Ovary (tissue), 10 donors: ENCODE measurements at places on chromosomes 1 and 21. TPM values are rescaled to one million over a fixed set of nuclear protein-coding genes. Genes with fewer than 3 reads are reported as not detected.

Gene NGF
- polyA plus RNA-seq, result 9.3 TPM

Gene LEPR
- 29.2 TPM for polyA plus RNA-seq

Gene OR10Z1
- not detected for polyA plus RNA-seq

Gene COL6A1
- 112 TPM for polyA plus RNA-seq

Gene LRRC71
- not detected for polyA plus RNA-seq

Gene WNT9A
- polyA plus RNA-seq, result 1.1 TPM

Gene SPRR2E
- polyA plus RNA-seq, result 1.5 TPM

Gene PPM1J
- polyA plus RNA-seq, result 0.78 TPM

DNA sequence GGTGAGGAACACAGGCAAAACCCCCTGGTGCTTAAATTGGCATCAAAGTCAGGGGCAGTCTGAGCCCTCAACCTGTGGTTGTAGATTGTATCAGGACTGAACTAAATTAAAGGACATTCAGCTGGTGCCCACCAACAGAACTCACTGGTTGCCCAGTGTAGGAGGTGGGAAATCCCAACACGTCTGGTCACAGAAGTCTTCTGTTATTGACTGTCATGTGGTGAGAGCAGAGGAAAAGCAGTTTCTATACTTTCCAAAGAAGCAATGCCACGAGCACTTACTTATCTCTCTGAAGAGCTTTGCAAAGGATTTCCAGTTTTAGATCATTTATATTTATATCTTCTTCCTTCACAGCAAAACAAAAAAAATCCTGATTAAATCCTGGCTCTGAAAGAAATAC, 15.0 kb upstream of the ACTA1 start:
- no peak for DNase-seq

GRCh38 chr21:36697851-36698384, 997 bp upstream of the SIM2 start:
- DNase-seq, result no peak

DNA sequence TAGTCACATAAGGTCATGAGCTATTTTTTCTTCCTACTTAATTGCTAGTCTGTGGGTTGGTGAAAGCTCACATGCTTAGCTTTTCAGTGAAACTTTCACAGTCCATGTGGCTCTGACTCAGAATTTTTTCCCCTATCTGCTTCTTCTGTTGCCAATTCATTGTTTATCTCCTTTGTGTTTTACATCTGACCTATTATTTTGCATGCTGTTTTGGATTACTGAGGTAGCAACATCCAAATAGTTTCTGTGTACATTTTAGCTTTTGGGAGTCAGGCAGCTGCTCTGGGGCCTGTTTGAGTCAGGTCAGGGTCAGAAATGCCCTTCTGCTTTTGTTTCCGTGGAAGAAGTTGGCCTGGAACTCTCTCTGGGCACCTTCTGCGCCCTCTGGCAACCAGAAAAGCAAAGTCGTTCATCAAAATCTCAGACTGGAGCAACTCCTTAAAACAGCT, 40.0 kb downstream of the ROR1 start:
- DNase-seq, result no peak

GRCh38 chr1:240888039-240888786, 276.3 kb upstream of the GREM2 start:
- DNase-seq, result no peak

DNA sequence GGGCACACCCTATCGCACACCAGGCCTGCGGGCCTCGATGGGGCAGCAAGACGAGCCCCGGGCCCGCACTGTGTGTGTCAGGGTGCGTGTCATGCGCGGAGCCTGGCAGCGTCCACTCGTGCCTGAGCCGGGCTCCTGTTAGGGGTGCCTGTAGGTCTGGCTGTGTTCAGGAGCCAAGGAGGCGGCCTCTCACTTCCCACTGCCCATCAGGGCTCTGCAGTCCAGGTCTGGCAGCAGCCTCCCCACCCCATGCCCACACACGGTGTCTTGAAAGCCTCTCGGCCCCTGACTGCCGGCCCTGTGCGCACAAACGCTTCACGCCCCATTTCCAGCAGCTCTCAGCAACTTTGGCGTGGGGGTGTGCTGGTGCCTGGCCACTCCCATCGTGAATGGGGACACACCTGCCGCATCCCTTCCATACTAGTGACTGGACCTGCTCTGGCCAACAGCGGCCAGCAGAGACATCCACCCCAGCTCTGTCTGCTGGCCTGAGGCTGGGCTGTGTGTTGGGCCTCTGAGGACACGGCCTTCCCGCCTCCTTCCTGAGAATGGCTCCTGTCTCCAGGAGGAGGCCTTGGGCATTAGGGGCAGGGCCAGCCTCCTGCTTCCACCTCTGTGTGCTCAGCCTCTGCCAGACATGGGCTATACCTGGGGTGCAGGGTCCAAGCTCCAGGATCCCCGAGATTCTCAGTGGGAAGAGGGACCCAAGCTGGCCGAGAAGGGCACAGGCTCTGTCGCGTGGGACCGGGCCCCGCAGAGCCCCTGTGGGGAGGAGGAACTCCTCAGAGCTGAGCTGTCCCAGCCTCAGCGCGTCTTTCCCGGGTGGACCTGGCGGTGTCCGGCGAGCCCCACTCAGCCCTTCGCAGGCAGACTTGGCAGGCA, 41.8 kb upstream of the ACTRT2 start:
- DNase-seq, result no peak

DNA sequence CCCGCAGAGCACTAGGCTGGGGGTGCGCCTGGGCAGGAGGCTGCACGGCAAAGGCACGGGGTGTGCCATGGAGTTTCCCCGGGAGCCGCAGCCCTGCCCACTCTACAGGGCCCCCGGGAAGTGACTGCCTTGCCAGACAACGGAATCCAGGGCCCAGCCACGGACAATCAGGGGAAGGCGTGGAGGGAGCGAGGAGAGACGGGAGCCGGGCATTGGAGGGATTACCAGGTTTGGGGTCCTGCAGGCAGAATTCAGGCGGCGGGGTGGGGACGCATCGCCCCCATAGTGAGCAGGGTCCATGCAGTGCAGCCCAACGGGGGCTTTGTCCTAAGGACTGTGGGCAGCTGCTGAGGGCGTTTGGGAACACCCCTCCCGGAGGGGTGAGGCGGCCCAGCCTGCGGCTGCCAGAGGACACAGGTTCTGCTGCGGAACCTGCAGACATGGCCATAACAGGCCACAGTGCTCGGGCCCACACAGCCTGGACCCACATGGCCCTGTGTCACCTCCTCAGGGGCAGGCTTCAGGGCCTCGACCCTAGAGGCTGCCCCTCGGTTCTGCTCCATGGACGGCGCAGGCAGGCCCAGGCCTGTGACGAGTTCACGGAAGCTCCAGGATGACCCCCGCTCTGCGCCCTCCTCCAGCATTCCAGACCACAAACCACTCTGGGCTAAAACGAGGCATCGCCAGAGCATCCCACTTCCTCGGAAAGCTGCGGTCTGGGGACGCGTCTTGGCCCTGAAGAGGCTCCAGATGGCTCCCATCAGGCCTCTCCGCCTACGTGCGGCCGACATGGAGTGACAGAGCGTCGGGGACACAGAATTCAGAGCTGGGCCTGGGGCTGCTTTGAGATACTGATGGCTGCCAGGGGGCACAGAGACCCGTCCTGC, 54.5 kb downstream of the COL6A1 start:
- DNase-seq, result peak; percentile 80

- DNase-seq, result no peak
These were observed 577.7 kb upstream of the USP24 start for GRCh38 chr1:55792870-55793269.

DNA sequence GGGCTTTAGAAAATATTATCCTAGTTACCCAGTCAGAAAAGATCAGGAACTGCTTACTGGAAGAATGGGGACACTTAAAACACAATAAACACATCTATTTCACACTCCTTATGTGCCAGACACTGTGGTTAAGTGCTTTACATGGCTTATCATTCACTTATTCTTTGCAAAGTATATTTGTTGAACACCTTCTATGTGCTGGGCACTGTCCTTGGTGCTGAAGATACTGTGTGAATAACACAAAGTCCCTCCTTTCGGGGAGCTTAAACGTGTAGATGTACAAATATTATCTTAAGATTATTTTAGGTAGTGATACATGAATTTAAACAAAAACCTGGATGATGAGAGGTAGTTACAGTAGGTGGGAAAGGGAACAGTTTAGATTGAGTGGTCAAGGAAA, 169.3 kb downstream of the ST6GALNAC5 start:
- no peak for DNase-seq

GRCh38 chr1:12014141-12014991, 4.9 kb upstream of the MIIP start:
- DNase-seq, result no peak

DNA sequence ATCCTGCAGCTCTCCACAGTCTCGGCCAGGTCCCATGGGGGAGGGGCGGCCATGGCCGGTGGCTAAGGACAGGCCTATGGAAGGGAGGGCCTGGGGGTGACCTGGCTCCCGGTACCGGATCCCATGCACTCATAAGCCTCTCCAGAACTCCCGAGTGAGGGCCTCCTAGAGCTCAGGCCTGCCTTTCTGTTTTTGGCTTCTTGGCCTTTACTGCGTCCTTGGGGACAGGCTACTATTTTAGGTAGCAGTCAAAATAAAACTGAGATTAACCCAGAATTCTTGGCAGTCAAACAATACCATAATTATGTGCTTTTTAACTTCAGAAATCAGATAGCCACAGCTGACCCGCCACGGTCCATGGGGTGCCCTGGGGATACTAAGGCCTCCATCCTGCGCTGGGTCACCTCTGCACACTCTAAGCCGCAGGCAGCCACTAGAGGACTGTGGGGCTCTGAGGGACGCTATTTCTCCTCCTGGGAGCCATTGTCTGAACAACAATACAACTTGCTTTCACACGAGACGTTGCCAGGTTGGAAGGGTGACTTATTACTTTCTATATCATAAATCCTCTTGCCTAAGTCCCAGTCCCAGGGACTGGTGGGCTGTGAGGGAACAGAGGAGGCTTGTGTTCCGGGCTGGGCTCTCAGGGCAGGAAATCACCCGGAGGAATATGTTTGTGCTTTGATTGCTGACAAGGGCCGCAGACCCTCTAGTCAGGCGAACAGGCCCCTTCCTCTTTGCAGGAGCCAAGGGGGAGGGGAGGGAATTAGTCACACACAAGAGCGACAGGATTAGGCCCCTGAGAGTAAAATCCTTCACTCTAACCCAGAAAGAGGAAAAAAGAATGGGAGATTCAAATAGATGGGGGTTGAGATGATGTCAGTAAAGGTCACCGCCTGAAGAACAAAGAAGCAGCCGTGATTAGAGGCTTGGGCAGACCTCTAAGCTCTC, 40.7 kb upstream of the BCAR3 start:
- no peak for DNase-seq

DNA sequence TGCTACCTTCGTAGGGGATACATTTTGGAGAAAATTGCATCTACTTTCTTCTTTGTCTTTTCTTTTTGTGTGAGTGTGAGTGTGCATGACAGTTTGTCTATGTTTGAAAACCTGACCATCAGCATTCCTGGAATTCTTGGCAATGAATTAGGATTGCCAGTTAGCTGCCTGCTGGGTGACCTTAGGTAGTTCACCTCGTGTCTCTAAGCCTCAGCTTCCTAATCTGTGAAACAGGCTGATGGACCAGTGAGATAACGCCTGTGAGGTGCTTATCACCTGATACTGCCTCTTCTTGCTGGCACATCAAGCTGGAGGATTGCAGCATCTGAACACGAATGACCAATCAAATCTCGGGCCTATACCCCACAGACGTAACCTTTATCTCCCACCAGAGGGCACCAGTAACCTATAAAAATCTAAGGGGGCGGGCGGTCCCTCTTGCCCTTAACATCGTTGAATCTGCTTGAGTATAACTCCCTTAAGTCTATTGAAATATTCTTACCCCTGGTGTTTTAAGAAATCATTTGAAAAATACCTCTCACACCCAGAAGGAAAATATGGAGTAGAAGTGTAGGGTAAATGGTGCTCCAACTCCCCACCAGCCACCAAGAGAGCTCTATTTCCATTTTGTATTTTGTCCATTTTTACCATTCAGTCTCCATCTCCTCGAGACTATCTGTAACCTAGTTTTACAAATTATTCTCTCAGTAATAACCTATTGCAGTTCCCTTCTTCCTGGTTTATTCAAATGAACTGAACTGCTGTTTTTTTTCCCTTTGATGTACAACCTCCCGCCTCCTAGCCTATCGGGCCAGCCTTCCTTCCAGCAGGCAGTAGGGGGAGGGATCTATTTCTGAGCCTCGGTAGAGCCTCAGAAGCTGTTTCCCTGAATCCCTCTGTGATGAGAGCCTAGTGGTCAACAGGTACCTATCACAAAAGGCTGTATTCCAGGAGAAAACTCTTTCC, 49.7 kb downstream of the MDM4 start:
- DNase-seq, result no peak

DNA sequence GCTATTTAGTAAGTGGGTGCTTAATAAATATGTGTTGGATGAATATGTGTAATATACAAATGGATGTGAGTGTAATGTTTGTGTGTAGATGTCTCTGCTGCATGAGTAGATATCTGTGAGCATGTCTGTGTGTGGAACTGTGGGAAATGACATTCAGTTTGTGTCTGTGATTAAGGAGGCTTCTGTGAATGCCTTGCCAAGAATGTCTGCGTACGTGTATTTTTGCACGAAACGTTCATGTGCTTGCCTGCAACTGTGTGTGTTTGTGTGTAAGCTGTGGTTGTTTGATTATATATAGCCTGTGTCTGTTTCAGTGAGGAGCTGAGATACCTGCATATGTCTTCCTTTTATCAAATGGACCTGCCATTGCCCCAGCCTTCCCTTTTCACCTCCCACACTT, 13.8 kb downstream of the DMBX1 start:
- no peak for DNase-seq

GRCh38 chr1:54968551-54968950, 11.9 kb upstream of the TMEM61 start:
- DNase-seq, result no peak

GRCh38 chr1:228647523-228648444, 87.5 kb upstream of the RHOU start:
- peak; percentile 68 for DNase-seq

GRCh38 chr1:238404481-238404880, 513.8 kb upstream of the ZP4 start:
- DNase-seq, result no peak

GRCh38 chr1:237105826-237106225, 63.8 kb downstream of the RYR2 start:
- peak; percentile 43 for DNase-seq

GRCh38 chr1:26694638-26695355, 1.0 kb upstream of the ARID1A start:
- DNase-seq, result no peak

DNA sequence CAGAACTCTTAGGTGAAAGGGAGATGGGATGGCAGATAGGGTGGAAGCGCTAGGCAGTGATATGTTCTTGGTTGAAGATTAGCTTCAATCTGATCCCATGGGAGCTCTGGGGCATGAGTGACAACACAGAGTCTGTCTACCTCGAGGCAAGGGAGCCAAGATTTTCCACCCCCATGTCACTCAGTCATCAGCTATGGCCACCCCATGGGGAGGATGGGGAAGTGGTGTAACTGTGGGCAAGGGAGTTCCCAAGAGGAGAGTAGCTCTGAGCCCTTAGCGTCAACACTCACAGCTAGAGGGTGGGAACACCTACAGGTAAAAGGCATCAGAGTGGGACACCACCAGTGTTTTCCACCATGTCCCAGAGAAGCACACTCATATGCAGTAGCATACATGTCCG, 30.3 kb upstream of the C1QA start:
- no peak for DNase-seq

- peak; percentile 30 for DNase-seq
These were observed 10.4 kb upstream of the SPATC1L start for GRCh38 chr21:46194374-46195334.
